Breast epithelium (tissue), 4 donors: ENCODE measurements at places on chromosomes 6 and 20. TPM values are rescaled to one million over a fixed set of nuclear protein-coding genes. Genes with fewer than 3 reads are reported as not detected.

The FKBP1C gene
- 0.33 TPM for total RNA-seq

The ETV7 gene
- total RNA-seq, result 0.80 TPM

The MYBL2 gene
- not detected for total RNA-seq

The SLC35D3 gene
- not detected for total RNA-seq

The LBP gene
- 3.9 TPM for total RNA-seq

The THBD gene
- 22.6 TPM for total RNA-seq

The MYLK2 gene
- not detected for total RNA-seq

The SLC35F1 gene
- 0.80 TPM for total RNA-seq

The IL17A gene
- total RNA-seq, result not detected

The AP5S1 gene
- 11.8 TPM for total RNA-seq

The PDYN gene
- total RNA-seq, result not detected

The TRIM40 gene
- total RNA-seq, result 0.33 TPM

The SLC17A9 gene
- 2.7 TPM for total RNA-seq

The TGM2 gene
- total RNA-seq, result 15.2 TPM

The APOBEC2 gene
- total RNA-seq, result not detected

The TP53RK gene
- total RNA-seq, result 14.4 TPM

The PMEPA1 gene
- total RNA-seq, result 9.2 TPM

The SLC22A16 gene
- 0.15 TPM for total RNA-seq

The MCCD1 gene
- total RNA-seq, result not detected

The REM1 gene
- total RNA-seq, result 3.4 TPM

The USP49 gene
- 4.7 TPM for total RNA-seq

The PHACTR1 gene
- total RNA-seq, result 5.6 TPM

The IL17F gene
- total RNA-seq, result not detected
